ENCODE measurements at places on chromosomes 16 and 17. TPM values are rescaled to one million over a fixed set of nuclear protein-coding genes. Genes with fewer than 3 reads are reported as not detected.

The PRRT2 gene
- not detected for total RNA-seq

- peak overlapping the region; percentile 92 for H3K27ac ChIP-seq
- peak overlapping the region; percentile 98 for H3K4me3 ChIP-seq
- H3K36me3 ChIP-seq, result peaks cover 24% of the 10 kb centered on the region
- no peaks in the 10 kb centered on the region for H3K27me3 ChIP-seq
Observed at GRCh38 chr16:4426021-4426684, 485 bp downstream of the DNAJA3 start.

DNA sequence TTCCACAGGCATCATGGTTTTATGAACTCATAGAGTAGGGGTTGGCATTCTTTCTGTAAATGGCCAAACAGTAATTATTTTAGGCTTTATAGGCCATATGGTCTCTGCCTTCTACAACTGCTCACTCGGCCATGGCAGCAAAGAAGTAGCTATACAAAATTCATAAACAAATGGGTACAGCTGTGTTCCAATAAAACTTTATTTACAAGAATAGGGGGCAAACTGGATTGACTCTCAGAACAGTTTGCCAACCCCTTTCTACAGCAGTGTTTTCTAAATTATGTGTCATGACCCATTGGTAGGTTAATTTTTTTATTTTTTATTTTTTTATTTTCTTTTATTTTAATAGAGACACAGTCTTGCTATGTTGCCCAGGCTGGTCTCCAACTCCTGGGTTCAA, 20.4 kb downstream of the GOT2 start:
- H3K27me3 ChIP-seq, result no peaks in the 10 kb centered on the region
- H3K36me3 ChIP-seq, result peaks cover 99% of the 10 kb centered on the region
- H3K4me1 ChIP-seq, result no peaks in the 10 kb centered on the region
- no peak overlapping the region for H3K27ac ChIP-seq
- H3K4me3 ChIP-seq, result no peak overlapping the region
- no peak for DNase-seq

DNA sequence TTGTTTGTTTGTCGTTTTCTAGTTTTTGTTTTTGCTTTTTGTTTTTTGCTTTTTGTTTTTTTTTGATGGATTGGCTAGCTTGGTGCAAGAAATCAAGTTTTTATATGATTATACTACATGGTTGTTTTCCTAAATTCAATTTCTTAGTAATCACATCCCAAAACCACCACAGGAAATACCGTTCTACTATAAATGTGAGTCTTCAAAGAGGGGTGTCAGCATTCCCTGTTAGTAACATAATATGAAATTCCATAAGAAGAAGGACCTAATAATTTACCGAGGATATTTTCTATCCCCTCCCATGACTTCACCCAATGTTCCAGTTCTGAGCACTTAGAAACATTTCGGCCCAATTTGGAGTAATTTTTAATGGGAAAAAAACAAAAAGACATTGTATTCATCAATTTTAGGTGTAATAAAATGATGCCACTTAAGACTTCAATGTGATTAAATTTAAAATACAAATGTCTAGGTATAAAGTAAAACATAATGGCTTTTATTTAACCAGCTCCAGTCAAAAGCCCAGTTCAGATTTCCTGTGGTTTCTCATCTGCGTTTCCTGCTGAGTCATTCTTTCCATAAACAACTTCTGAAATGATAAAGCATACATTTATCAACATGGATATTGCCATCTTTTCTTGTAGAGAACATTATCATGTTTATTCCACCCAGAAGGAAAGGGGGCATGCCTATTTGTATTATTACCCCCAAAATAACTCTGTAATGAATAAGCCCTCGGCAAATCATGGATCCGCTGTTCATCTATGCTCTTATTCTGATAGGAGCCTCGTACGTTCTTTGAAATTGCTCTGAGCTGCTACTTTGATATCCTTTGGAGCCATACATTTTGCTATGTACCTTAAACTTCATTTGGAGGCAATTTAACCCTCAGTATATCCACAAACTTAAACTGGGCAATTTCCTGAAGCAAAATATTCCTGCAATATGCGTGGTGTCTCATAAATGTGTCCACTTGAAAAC, 28.1 kb downstream of the HSBP1 start:
- DNase-seq, result no peak
- H3K27ac ChIP-seq, result no peak overlapping the region
- H3K27me3 ChIP-seq, result no peaks in the 10 kb centered on the region
- no peaks in the 10 kb centered on the region for H3K4me1 ChIP-seq
- no peak overlapping the region for H3K4me3 ChIP-seq
